ENCODE measurements at places on chromosomes 5 and 9.

DNA sequence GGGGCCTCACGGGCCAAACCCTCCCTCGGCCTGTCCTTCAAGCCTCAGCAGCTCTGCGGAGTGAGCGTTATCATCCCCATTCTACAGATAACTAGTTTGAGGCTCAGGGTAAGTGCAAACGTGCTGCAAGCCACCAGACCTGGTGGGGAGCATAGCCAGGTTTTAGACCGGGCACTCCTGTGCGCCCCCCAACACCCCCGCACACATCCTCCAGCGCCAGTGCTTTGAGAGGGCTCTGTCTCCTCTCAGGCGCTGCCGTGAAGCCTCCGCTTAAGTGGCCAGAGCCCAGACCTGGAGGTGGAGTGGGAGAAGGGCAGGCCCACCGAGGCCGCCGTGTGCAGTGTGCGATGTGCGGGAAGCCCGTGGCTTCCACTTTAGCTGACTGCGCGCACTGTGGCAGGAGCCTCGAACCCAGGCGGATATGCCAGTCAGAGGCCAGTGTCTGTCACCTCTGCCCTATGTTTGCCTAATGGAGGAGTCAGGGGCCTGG, 1.6 kb upstream of the MGAT1 start:
- no peak for DNase-seq

- DNase-seq: no peak
These were observed 8.1 kb downstream of the SPINK14 start for GRCh38 chr5:148176480-148176879.

GRCh38 chr9:136648751-136649150, 14.0 kb upstream of the EGFL7 start:
- no peak for DNase-seq

DNA sequence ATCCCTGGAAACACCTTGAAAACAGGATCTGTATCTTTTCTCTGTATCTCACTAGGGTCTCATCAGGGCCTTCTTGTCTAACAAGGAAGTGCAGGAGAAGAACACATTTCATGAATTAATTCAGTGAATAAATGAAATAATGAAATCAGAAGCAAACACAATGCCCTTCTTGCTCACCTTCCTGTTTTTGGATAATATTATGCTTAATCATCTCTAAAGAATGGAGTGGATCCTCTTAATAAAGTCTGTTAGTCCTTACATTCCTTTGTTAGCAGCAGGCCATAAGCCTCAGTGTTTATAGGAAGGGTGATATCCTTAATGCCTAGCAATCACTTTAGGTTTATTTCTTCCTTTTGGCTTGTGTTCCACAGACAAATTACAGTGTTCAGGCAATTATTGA, 837.1 kb upstream of the SEMA6A start:
- DNase-seq: no peak

DNA sequence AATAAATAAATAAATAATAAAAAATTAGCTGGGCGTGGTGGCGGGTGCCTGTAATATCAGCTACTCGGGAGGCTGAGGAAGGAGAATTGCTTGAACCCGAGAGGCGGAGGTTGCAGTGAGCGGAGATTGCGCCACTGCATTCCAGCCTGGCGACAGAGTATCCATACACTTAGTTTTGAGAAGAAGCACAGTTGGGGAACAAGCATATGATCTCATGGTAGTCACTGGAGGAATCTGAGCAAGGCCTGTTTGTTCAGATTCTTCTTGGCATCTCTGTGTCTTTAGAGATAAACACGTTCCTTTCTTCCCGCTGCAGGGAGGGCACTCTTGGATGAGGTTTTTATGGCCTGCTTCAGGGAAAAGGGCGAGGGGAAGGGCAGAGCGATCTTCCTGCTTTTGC, 15.6 kb upstream of the DENND1A start:
- no peak for DNase-seq

DNA sequence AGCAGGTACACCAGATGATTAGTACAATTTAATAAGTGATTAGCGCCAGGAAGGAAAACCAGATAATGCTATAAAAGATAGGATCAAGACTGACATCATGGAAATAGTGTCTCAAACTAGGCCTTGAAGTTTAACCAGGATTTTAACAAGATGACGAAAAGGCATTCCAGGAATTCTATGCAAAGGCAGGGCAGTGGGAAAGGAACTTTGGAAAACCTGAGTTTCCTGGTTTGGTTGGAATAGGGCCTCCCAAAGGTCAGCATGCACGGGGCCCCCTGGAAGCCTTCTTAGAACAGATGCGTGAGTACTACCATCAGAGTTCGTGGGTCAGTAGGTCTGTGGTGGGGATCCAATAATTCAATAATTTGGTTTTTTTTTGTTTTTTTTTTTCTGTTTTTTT, 935.2 kb upstream of the DMAC1 start:
- DNase-seq: no peak

DNA sequence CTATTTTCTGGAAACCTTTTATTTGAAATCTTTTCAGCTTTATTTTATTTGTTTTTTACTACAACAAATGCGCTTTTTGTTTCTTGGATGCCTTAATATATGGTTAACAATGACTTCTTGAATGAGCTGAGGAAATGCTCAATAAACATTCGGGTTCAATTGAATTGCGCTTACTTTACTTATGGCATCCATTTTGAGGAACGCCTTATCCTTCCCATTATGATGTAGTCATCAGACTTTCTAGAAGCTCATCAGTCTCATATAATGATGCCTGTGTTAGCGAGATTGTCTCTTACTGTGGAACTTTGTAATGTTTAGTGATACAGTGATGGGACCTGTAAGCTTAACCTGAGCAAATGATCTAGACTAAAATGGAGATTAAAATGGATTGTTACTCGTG, 916 bp downstream of the SHLD3 start:
- no peak for DNase-seq

DNA sequence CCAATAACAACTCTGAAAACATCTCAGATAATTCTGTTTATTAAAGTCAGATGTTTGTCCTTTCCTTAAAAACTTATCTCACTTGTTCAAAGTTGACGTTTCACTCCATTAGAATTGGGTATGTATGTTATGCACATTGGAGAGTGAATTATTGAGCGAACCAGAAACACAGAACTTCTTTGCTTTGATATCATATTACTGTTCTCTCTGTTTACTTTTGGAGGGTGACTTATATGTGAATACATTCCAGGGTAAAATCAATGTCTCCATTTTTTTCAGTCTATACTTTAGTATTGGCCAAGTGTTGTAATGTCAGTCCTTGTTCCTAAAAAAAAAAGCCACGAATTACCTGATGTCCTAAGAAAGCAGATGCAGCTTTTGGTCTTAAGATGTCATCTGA, 307.4 kb downstream of the CSNK1G3 start:
- no peak for DNase-seq

GRCh38 chr5:126433701-126434100, 10.5 kb downstream of the GRAMD2B start:
- no peak for DNase-seq

GRCh38 chr5:13866792-13867191, 77.7 kb downstream of the DNAH5 start:
- DNase-seq: no peak

- peak; percentile 47 for DNase-seq
These were observed 781 bp downstream of the FOXD1 start for GRCh38 chr5:73447530-73448462.

DNA sequence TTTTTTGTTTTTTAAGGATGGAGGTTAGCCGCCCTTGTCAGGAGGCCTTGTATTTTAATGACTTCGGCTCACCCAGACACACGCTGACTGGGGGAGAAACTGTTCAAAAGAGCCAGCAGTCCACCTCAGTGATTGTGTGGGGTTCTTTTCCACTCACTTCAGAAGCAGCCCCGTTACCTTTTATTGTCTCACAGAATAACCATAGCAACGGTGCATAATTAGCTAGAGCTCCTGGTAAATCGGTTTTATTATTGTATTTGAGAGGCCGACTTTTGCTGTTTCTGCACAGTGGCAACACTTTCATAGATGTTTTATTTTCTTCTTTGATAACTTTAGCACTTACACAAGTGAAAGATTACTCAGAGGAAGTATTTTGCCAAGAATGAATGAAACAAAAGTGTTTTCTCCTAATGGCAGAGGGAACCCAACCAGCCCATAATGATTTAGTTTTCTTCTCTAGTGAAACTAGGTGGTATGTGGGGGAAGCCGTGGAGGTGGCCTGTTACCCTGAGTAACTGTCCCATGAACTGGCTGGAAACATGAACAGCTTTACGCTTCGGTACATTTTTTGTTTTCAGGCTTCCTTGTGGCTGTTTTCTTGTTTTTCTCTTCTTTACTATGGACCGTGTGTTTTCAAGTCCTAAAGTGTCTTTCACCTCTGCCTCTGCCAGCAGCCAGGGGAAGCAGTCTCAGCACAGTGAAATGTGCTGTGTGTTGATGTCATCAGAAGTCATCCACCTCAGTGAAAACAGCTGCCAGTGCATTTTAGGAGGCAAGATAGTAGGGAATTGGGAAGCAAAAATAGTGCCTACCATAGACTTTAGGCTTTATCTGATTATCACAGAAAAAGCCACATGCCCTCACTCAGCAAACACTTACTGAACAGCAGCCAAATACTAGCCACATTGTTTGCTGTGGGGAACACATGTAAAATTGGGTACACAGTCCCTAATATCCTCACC, 414.7 kb downstream of the KDM4C start:
- DNase-seq: no peak

GRCh38 chr5:173342813-173343755, 14.9 kb upstream of the STC2 start:
- DNase-seq: no peak

GRCh38 chr9:89743216-89743572, 138.4 kb downstream of the GADD45G start:
- DNase-seq: no peak

DNA sequence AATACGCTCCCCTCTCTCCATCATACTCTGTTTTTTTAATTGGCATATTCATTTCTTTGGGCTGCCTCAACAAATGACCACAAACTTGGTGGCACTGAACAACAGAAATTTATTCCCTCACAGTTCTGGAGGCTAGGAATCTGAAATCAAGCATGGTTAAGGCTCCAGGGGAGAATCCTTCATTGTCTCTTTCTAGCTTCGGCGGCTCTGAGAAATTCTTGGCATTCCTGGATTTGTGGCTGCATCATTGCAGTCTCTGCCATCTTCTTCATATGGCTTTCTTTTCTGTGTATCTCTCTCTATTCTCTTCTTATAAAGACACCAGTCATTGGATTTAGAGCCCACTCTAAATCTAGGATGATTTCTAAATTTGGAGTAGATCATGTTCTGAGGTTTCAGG, 10.9 kb upstream of the SLC24A2 start:
- DNase-seq: no peak

DNA sequence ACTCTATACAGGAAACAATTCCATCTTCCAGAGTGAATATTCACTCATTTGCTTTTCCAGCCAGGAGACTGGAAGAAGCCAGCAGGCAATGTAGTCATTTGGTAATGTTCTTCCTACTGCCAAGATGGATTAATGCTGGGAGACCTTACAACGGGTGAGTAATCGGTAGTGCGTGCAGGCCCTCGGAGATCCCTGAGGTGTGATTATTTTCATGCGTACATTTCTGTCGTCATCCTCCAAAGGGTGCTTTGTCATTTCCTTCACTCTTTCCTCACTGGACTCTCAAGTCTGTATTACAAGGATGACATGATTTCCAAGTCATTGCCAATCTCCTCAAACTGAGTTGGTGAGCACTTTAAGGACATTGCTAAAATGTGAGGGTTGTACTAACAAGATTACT, 263.5 kb downstream of the CWC27 start:
- no peak for DNase-seq

GRCh38 chr5:143002459-143003327, 232.5 kb downstream of the ARHGAP26 start:
- DNase-seq: no peak

All from hypothalamus (tissue), 51 donors.